ENCODE measurements at places on chromosomes 5 and 9. TPM values are rescaled to one million over a fixed set of nuclear protein-coding genes. Genes with fewer than 3 reads are reported as not detected.

- DNase-seq = no peak
Measured at GRCh38 chr5:97906135-97906534, 723.1 kb upstream of the RIOK2 start.

DNA sequence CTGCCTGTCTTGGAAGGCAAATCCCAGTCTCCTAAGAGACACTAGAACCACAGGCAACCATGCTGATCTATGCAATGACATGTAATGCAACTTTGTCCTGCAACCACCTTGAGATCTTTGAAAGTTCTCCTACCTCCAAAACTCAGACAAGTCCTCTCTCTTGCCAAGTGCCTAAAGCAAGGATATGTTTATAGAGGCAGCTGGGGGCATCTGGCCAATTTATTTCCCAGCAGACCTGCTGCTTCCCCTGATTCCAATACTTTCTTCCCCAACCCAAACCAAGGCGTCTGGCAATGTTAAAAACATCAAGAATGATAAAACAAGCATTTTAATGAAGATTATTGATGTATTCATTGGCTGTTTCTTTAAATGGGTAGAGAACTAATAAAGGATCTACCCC is 138.4 kb downstream of the DOCK8 start:
- DNase-seq = no peak

- no peak for DNase-seq
Measured at GRCh38 chr5:76522103-76522935, 100.9 kb downstream of the F2RL2 start.

DNA sequence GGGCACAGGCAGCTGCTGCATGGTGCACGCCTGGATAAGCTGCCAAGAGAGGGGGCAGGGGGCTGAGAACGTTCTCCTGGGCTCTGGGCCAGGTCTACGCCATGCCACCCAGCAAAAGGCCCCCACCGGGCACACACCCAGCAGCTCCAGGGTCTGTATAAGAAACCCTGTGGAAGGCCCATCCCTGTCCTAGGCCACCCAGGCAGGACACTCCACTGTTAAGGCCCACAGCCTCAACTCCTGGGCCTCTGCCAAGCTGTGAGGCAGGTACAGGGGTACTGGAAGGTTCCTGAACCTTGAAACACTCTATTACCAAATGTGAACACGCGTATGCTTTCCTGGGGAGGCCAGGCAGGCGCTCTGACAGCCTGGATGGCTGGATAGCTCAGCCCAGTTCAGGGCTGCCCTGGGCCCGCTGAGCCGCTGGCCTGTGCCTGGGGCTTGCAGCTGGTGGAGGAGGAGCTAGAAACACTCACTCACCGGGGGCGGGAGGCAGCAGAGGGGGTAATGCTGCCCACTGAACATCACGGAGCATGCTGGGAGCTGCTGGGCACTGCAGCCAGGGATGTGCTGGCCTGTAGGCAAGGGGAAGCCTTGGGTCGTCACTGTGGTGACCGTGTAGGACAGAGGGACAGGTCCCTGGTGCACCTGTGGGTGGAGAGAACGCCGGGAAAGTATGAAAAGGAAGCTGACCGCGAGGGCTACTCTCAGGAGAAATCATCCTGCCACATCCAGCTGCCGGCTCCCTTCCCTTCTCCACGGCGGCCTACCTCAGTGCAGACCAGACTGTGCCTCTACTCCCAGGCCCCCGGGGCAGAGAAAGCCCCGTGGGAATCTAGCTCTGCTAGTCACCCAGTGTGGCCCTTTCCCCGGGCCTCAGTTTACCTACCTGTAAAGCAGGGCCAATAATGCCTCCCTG is 6.0 kb downstream of the RNF44 start:
- DNase-seq = no peak

DNA sequence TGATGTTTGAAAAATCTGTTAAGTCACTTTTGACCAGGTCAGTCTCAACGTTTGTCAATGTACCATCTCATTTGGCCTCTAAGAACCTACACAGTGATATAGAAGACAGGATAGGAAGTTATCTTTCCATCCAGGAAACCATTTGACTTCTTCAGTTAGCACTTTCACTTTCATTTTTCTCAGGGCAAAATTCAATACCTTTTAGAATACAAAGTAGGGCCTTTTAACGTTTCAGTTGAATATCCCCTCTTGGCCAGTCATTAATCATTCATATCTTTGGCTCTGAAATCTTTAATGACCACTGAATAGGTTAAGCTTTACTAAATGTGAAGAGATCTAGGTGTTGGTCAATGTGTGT is 101.1 kb upstream of the GNAQ start:
- DNase-seq = no peak

- DNase-seq = no peak
Measured at GRCh38 chr9:127953768-127954505, 16.3 kb upstream of the DPM2 start.

Gene FOXD4L6
- not detected for polyA plus RNA-seq

Gene RC3H2
- polyA plus RNA-seq = 39.9 TPM

Gene FLT4
- polyA plus RNA-seq = 30.4 TPM

Gene IL5
- 0.51 TPM for polyA plus RNA-seq

Data from left renal cortex interstitium (tissue), 4 donors.